ENCODE measurements at places on chromosomes 1 and 21. TPM values are rescaled to one million over a fixed set of nuclear protein-coding genes. Genes with fewer than 3 reads are reported as not detected.

DNA sequence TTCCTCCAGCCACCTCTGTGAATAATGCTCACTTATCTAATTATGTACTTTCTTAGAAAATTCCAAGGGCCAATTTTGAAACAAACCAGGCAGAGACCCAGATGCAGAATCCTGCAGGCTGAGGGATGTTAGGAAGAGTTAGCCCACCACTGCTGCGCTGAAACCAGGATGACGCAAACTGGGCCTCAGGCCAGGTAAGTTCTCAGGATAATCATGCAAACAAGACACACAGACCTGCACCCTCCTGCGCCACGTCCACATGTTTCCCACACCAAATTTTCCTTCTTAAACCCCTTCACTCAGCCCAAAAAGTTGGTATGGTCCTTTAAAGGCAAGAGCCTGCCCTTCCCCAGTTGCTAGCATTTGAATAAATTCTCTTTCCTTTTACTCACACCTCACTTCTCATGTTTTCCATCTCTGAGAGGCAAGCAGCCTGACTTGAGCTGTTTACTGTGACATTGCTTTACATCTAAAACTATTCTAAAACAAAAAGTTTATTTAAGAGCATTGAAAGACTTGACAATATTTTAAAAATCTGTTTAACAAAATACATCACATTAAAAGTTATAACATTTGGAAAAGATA, 887.1 kb downstream of the LRRIQ3 start:
- H3K27me3 ChIP-seq, result no peaks in the 10 kb centered on the region
- H3K36me3 ChIP-seq, result no peaks in the 10 kb centered on the region
- no peak overlapping the region for H3K4me3 ChIP-seq

- no peaks in the 10 kb centered on the region for H3K27me3 ChIP-seq
- H3K4me3 ChIP-seq, result no peak overlapping the region
- DNase-seq, result no peak
Observed at GRCh38 chr1:150967936-150968335, 6.7 kb downstream of the CERS2 start.

- H3K4me1 ChIP-seq, result peaks cover 22% of the 10 kb centered on the region
- no peak overlapping the region for H3K4me3 ChIP-seq
- DNase-seq, result no peak
Observed at GRCh38 chr1:92478393-92478792, 8.3 kb downstream of the GFI1 start.

DNA sequence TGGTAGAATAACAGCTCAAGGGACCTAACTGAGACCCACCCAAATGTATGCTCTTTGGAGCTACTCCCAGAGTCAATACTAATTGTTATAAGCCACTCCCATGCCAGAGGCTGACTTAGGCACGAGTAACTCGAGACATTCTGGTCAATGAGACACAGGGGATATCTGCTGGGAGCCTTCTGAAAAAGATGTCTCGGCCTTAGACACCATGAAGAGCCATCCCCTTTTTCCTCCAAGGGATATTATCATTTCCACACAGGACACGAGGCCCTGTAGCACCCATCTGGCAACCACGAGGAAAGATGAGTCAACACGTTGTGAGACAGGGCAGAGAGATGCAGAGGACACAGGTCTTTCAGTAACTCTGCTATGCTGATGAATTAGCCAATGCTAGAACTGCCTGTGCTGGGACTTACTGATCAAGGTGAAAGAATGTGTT, 30.7 kb downstream of the ITPKB start:
- no peaks in the 10 kb centered on the region for H3K27me3 ChIP-seq
- H3K36me3 ChIP-seq, result no peaks in the 10 kb centered on the region
- H3K27ac ChIP-seq, result no peak overlapping the region
- DNase-seq, result no peak

The TPTE gene
- not detected for total RNA-seq

All from liver (tissue), 10 donors.